Vagina (tissue), 2 donors: ENCODE measurements at places on chromosomes 6 and 20. TPM values are rescaled to one million over a fixed set of nuclear protein-coding genes. Genes with fewer than 3 reads are reported as not detected.

DNA sequence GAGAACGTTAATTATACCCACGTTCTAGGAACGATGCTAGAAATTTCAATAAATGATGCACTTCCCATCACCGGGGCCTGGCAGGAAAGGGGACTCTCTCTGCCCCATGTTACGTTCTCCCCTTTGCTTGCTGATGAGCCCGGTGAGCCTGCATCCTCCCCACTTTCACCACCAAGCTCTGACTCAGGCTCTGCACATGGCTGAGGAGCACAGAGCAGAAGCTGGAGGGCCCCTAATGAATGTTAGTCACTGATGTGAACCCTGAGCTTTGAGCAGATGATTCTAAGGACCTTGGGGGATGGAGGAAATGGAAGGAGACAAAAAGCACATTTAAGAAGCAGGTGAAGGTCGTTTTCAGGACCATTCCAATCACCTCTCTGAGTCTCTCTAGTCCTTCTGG, 468.2 kb upstream of the ARID1B start:
- no peaks in the 10 kb centered on the region for H3K4me1 ChIP-seq
- no peak overlapping the region for H3K4me3 ChIP-seq
- H3K27me3 ChIP-seq: no peaks in the 10 kb centered on the region
- H3K36me3 ChIP-seq: no peaks in the 10 kb centered on the region
- no peak for DNase-seq

DNA sequence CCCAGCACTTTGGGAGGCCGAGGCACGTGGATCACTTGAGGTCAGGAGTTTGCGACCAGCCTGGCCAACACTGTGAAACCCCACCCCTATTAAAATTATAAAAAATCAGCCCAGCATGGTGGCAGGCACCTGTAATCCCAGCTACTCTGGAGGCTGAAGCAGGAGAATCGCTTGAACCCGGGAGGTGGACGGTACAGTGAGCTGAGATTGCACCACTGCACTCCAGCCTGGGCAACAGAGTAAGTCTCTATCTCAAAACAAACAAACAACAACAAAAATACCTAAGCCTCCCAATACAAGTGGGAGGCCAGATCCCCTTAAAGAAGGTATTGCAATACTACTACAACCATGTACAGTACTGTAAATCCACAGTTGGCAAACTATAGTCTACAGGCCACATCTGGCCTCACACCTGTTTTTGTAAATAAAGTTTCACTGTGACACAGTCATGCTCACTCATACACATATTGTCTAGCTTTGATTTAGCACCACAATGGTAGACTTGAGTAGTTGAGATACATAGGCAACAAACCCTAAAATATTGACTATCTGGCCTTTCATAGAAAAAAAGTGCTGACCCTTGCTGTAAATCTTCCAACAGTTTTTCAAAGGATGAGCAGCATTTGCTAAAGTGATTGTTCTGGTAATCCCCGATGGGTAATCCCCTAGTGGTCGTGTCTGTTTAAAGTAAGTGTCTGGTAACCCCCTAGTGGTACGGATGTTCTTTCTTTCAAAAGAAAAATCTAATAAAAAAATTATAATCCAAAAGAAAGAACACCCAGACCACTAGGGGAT, 202.0 kb downstream of the RNGTT start:
- no peaks in the 10 kb centered on the region for H3K27me3 ChIP-seq
- H3K4me3 ChIP-seq: no peak overlapping the region
- no peak for DNase-seq
- H3K4me1 ChIP-seq: no peaks in the 10 kb centered on the region
- no peaks in the 10 kb centered on the region for H3K36me3 ChIP-seq

GRCh38 chr6:81875782-81876293, 123.4 kb upstream of the TENT5A start:
- no peaks in the 10 kb centered on the region for H3K4me1 ChIP-seq
- no peak overlapping the region for H3K4me3 ChIP-seq
- DNase-seq: no peak
- no peaks in the 10 kb centered on the region for H3K27me3 ChIP-seq
- no peaks in the 10 kb centered on the region for H3K36me3 ChIP-seq
- no peak overlapping the region for H3K27ac ChIP-seq

DNA sequence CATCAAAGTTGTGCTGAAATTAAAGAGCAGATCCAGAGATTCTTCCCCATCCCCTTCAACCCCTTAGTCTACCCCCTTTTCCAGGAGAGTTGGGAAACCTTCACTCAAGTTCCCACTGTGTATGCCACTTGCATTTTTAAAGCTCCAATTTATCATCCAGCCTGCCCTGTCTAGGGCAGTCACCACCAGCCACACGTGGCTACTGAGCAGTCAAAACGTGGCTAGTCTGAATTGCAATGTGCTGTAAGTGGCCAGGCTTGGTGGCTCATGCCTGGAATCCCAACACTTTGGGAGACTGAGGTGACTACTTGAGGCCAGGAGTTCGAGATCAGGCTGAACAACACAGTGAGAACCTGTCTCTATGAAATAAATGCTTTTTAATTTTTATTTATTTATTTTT, 34.9 kb downstream of the ERGIC3 start:
- no peak overlapping the region for H3K4me3 ChIP-seq
- H3K27ac ChIP-seq: no peak overlapping the region
- H3K27me3 ChIP-seq: no peaks in the 10 kb centered on the region
- no peak for DNase-seq

Gene RIN2
- 86.9 TPM for total RNA-seq

DNA sequence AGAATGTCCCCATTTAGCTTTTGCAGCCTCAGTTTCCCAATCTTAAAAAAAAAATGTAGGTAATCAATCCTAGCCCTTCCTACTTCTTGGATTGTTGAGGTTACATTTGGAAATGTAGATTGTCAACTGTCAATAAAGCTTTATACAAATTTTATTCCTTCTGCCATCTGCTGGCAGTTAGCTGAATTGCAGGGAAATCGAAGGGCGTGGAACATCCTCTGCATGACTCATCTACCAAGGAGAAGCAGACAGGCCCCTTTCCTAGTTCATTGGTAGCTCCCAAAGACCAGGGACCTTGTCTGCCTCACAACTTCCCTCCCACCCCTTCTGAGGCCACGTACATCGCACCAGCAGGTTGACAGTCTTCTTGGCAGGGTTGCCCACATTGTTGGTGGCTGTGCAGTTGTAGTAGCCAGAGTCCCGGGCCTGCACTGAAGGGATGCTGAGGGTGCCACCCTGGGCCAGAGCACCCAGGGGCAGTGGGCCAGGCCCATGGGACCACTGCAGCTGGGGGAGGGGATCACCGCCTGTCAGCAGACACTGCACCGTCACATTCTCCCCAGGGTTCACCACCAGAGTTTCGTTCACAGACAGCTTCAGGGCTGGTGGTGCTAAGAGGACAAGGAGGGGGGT, 43.6 kb downstream of the MDGA1 start:
- H3K27ac ChIP-seq: no peak overlapping the region
- H3K36me3 ChIP-seq: no peaks in the 10 kb centered on the region
- H3K4me3 ChIP-seq: no peak overlapping the region
- DNase-seq: no peak
- no peaks in the 10 kb centered on the region for H3K27me3 ChIP-seq
